ENCODE measurements at places on chromosomes 16 and 17. TPM values are rescaled to one million over a fixed set of nuclear protein-coding genes. Genes with fewer than 3 reads are reported as not detected.

The FBXO39 gene
- 2.9 TPM for total RNA-seq

The HOXB8 gene
- total RNA-seq: not detected

The BANP gene
- total RNA-seq: 13.9 TPM

The STX1B gene
- 0.30 TPM for total RNA-seq

The RTN4RL1 gene
- total RNA-seq: 4.0 TPM

The KRT33A gene
- total RNA-seq: 2.7 TPM

The PPL gene
- 1,024 TPM for total RNA-seq

- DNase-seq: no peak
Measured at GRCh38 chr17:33385713-33386112, 92.6 kb upstream of the ASIC2 start.

DNA sequence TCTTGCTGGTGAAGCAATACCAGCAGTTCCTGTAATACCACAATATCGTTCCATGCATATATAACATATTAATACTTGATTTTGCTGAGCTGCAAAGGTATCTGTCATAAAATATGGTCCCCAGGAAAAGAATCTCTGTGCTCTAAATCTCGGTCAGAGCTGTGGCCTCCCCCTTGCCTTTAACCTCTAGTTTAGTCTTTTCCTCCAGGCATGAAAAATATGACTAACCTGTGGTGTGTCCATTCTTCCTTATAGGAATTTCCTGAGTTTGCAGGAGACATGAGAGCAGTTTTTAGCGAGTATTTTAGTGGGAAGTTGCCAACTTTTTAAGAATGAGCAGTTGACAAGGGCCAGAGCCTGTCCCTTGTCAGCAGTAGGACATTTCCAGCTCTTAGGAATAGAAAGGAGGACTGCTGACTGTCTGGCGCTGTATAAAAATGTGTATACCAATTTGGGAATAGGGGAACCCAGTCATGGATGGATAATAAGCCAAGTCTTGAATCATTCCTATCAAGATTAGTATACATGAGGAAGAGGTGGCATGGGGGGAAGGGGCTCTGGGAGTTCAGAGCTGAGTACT is 8.7 kb downstream of the ATXN1L start:
- DNase-seq: no peak

DNA sequence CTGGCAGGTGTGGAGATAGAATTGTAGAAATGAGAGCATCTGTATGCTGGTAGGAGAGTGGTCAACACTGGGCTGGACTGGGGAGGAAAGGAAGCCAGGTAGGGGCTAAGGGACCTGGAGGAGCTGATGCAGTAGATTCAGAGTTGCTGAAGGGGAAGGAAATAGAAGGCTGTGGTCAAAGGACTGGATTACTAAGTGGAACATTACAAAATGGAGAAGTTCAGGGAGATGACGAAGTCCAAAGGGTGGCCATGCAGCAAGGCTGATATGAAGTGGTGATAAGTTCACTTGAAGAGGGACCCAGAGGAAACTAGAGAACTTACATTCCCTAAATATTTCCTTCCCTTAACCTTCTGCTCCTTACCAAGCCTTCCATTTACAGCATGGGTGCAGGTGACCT is 8.6 kb upstream of the CCL2 start:
- no peak for DNase-seq

- no peak for DNase-seq
Measured at GRCh38 chr17:14214271-14214670, 22.4 kb downstream of the CDRT15 start.

DNA sequence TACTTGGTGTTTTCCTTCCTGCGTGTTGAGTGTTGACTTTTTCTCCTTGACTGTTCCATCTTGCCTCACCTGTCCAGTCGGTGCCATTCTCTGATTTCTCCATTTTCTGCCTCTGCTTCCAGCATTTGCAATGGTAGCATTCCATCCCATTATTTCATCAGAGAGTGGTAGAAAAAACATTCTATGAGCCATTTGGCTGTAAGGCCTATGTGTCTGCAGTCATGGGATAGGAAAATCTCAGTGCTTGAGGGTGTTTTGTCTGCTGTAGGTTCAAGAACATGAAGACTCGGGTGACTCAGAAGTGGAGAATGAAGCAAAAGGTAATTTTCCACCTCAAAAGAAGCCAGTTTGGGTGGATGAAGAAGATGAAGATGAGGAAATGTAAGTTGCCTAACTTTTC is 2.7 kb downstream of the UTP18 start:
- no peak for DNase-seq

DNA sequence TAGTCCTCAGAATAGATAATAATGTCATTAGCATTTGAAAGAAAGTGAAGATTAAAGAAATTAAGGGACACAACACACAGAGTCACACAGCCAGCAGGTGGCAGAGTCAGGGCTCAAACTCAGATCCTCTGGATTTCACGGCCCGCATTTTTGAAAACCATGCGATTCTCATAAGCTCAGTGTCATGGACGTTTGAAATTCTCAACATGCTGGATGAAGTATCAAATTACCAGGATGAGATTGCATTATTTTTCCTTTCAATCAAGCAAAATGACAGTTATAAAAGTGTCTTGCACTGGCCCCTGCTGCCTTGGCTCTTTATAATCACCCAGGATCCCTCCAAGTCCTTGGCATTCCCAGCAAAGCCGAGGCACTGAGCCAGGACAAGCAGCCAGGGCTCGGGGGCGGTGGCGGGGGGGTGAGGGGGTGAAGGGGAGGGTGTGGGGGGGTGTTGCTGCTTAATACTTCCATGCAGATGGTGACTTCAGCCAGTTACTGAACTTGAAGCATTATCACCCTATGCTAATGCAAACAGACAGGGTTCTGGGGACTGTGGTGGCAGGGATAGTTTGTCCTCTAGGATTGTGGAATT is 6.6 kb upstream of the BMERB1 start:
- DNase-seq: no peak

DNA sequence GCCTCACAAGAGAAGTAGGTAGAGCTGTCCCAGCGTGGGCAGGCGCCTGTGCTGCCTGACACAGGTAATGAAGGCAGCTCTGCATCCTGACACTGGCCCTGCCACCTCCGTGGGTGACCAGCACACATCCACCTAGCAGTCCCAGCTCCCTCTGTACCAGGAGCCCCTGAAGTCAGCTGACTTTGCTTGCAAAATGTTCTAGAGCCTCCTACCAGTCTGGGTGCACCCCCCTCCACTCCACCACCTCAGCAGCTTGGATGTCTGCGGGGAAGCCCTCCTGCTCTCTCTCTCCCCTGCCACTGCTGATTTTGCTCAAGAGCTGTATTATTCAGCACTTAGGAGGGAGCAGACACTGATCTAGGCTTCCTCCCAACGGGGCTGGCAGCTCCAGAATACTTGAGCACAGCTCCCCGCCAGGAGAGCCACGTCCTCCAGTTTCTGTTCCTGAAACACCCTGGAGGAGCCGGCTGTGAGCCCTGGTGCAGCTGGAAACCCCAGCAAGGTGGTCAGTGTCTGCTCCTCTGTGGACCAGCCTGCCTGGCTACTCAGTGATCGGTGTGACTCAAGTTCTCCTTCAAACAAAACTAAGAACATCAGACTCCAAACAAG is 1.0 kb downstream of the RNF166 start:
- no peak for DNase-seq
